CD4-positive, alpha-beta T cell (primary cell): ENCODE measurements at places on chromosomes 11 and 22. TPM values are rescaled to one million over a fixed set of nuclear protein-coding genes. Genes with fewer than 3 reads are reported as not detected.

Gene INCENP
- total RNA-seq = 12.6 TPM

Gene DKK3
- total RNA-seq = 0.71 TPM

Gene DDI1
- total RNA-seq = not detected

Gene TYR
- not detected for total RNA-seq

Gene IFITM5
- not detected for total RNA-seq

Gene C1QTNF4
- 0.92 TPM for total RNA-seq
